ENCODE measurements at places on chromosomes 3 and 15.

GRCh38 chr3:46954178-46954577 is 22.4 kb downstream of the CCDC12 start:
- no peak for DNase-seq

DNA sequence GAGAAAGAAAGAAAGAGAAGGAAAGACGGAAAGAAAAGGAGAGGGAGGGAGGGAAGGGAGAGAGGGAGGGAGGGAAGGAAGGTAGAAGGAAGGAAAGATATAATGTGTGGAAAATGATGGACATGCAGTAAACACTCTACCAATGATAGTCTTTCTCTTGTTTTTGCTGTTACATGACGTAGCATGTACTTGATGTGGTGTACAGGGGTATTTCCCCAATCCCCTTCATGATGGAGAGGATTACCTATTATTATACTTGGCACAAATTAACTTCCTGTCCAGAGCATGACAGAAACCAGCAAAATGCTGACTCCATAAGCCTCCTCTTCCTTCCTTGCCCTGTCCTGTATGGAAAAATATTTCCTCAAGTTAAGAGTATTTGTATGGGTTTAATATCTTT is 124.4 kb downstream of the B3GALNT1 start:
- DNase-seq = no peak

DNA sequence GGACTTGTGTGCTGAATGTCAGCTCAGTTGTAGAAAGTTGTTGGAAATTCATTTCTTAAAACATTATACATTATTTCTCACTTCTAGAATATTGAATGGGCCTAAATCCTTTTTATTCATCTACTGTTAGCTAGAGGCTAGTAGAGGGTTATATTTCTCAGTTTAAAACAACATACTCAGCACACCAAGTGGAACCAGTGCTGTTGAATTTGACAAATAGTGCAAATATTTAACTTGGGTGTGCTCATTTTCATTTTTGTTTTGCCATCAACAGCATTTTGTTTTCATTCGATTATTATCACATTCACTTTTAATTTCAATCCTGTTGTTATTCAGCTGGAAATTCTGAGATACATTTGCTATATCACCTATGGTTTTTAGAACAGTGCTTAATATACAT is 269.4 kb upstream of the PEX5L start:
- DNase-seq = no peak

DNA sequence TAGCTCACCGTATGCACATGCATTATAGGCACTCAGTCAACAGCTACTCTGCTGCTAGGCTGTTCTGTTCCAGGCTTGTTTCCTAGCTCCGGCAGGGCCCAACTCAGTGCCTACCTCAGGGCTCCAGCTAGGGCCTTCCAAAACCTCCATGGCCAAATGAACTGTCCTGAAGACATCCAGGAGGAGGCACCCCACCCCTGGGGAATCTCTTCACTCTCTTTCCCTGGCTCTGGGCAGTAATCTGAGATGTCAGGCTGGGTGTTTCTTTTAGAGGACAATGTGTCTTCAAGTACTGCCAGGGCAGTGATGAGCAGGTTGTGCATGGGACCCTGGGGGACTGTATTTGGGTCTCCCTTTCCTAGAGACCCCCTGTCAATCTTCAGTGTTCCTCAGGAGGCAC is 38.3 kb upstream of the TPM1 start:
- no peak for DNase-seq

GRCh38 chr15:90035095-90035839 is 34.1 kb downstream of the ZNF710 start:
- DNase-seq = no peak

DNA sequence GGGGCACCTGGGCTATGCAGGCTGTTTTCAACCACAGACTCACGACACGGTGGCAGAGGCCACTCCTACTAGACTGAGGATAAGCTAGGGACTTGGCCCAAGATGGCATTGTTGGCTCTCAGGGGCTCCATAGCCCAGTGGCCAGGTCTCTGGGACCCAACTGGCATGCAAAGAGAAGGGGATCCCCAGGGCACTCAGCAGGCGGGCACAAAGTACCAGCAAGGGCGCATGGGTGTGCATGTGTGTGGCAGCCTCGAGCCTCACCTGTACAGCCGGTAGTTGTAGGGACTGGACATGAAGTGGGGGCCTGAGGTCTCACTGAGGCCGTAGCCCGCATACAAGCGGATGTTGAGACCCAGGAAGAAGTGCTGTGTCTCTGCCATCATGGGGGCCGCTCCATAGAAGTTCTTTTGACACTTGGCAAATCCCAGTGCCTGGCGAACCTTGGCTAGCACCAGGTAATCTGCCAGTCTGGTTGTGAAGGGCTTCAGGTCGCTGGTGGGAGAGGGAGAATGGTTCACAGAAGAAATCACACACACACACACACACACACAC is 30.2 kb downstream of the IDH3A start:
- no peak for DNase-seq

GRCh38 chr3:183688874-183689273 is 8.7 kb upstream of the YEATS2 start:
- no peak for DNase-seq

DNA sequence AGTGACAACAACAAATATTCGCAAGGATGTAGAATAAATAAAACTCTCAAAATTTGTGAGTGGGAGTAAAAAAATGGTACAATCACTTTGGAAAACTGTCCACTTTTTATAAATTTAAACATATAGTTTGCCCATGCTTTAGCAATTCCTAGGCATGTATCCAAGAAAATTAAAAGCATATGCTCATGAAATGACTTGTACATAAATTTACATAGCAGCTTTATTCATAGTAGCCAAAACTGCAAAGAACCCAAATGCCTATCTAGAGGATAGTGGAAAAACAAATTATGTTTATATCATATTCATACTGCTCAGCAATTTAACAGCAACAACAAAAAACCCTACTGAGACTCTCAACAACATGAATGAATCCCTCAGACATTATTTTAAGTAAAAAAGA is 363.6 kb upstream of the CCDC54 start:
- no peak for DNase-seq

DNA sequence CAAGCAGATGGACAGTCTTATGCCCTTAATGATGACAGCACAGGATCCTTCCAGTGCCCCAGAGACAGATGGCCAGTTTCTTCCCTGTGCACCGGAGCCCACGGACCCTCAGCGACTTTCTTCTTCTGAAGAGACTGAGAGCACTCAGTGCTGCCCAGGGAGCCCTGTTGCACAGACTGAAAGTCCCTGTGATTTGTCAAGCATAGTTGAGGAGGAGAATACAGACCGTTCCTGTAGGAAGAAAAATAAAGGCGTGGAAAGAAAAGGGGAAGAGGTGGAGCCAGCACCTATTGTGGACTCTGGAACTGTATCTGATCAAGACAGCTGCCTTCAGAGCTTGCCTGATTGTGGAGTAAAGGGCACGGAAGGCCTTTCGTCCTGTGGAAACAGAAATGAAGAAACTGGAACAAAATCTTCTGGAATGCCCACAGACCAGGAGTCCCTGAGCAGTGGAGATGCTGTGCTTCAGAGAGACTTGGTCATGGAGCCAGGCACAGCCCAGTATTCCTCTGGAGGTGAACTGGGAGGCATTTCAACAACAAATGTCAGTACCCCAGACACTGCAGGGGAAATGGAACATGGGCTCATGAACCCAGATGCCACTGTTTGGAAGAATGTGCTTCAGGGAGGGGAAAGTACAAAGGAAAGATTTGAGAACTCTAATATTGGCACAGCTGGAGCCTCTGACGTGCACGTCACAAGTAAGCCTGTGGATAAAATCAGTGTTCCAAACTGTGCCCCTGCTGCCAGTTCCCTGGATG is 198.7 kb downstream of the AKAP13 start:
- DNase-seq = no peak

- DNase-seq = no peak
Observed at GRCh38 chr3:127848131-127849129, 26.1 kb upstream of the MGLL start.

- DNase-seq = no peak
Observed at GRCh38 chr3:153008226-153008625, 153.8 kb upstream of the RAP2B start.

GRCh38 chr15:98070137-98070536 is 109.6 kb downstream of the ARRDC4 start:
- no peak for DNase-seq

- DNase-seq = no peak
Observed at GRCh38 chr3:14946236-14946635, 1.1 kb upstream of the NR2C2 start.

DNA sequence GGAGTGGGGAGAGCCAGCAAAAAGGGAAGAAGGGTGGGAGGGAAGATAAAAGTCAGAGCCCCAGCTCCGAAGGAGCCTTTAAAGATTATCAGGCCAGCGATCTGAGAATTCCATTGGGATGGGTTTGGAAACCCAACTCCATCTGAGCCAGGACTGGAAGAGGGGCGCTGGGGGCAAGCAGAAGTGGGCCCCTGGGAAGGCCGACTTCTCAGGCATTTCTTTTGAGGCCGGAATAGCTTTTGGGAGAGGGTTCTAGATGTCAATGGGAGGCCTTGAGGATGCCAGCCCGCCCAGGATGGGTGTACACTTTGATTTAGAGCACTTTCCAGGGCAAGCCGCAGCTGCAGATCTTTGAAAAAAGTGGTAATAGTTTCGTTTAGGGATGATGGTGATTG is 6.6 kb upstream of the SOX2 start:
- no peak for DNase-seq

- no peak for DNase-seq
Observed at GRCh38 chr3:185362850-185363661, at the start of gene MAP3K13. Gene MAP3K13, plus strand, starts transcription at chr3:185363136. Its CDS starts 65,446 bp downstream, at chr3:185428582.

DNA sequence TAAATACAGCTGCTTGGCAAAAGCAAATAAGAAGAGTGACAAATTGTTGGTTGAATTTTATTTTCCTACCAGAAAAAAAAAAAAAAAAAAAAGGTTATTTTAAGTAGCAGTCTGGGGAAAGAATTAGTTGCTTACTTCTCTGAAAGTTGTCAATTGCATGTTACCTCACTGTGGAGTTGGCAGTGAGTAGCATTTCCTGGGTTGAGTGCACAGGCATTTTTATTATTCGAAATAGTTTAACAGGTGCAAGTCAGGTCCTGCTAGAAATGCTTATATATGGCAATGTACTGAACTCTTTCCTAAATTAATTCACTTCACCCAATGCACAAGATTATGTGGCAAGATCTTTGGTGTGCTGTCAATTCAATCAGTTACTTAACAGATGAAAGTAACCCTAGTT is 680.6 kb downstream of the EPHA3 start:
- DNase-seq = no peak

DNA sequence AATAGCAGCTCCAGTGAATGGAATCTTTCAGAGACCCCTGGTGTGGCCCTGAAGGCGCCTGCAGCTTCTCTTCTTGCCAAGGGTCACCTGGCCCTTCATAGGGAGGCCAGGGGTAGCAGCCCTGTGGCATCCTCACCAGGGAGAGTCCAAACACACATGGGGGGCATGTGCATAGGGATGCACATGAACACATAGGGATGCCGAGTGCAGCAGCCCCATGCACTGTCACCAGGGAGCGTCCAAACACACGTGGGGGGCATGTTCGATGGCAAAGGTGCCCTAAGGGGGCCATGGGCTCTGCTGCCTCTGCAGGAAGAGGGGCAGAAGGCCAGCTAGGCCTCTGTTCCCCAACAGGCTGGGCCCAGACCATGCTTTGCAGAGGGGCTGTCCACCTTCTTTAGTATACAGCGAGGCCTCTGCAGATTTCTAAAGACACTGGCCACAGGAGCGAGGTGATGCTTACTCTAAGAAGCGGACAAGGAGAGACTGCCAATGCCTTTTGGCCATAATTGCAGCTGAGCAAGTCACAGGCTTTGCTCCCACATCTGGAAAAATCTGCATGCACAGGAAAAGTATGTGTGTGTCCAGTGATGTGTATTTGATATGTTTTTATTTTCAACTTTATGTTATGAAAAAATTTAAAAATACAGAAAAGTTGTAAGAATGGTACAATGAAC is 21.0 kb downstream of the ANAPC13 start:
- no peak for DNase-seq

DNA sequence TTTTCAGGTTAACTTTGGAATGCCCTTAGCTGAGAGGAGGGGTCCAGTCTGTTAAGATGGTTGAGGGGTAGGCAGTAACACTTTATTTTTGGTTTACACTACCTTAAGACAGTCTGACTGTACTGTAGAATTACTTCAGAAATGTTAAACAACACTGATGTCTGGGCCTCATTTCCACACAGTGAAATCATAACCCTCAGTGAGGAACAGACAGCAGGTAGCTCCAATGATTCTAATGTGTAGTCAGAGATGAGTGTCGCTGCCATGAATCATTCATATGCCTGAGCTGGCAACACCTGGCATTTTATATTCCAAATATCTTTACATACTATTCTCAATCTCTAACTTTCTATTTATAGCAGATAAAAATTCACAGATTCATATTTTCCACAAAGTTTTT is 37.3 kb upstream of the POU1F1 start:
- DNase-seq = no peak

DNA sequence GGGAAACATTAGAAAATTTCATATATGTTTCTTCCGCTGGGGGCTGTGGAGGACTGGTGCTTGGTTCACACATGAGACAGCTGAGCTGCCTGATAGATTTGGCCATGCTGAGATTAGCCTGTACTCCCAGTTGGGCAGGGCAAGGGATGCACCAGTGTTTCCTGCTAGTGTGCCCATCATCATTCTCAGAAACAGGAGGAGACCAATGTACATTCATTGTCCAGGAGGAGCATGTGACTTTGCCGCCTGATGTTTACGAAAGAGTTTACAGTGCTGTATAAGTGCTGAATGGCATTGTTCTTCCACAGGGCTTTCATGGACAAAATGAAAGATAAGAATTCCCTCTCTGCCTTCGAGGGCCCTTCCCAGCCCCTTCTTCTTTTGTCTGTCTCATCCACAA is 311.1 kb upstream of the THBS1 start:
- DNase-seq = no peak

DNA sequence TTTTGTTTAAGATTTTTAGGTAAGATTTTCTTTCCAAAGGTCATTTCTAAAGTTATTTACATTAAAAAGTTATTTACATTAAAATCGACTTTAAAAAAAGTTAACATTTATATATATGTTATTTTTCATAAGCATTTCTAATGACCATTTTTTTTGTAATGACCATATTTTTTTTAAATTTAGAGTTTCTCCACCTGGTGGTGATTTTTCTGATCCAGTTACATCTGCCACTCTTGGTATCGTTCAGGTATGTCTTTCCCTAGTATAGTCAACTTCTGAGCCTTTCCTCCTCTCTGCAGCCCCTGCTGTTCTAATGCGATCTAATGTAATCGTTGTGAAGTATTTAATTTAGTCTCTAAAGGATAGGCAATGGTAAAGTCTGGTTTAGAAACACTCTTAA is 42.9 kb upstream of the GRAMD1C start:
- DNase-seq = no peak

GRCh38 chr3:140073278-140074045 is 138.5 kb downstream of the CLSTN2 start:
- DNase-seq = no peak

DNA sequence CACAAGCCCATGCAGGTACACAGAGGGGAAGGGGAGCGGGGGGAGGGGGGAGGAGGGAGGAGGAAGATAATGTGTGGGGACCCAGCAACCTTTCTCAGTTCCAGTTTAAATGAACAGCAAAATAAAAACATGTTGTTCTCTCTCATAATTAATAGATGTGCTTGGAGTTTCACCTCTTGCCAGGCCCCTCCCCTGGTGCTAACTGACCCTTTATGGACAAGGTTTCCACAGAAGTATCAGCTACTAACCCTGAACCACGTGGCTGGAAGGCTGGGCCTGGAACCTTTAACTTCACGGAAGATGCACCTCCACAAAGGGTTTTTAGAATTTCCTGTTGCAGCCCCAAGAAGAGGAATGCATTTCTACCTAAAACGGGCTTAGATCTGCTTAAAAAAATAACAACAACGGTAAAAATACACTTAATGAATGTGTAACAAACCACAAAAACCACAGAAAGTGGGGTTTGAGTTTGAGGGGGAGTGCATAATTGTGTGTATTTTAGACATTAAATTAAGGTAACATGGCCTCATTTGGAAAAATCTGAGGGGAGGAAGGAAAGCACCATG is 14.8 kb upstream of the SMAD3 start:
- no peak for DNase-seq
